ENCODE measurements at places on chromosomes 2 and 18.

DNA sequence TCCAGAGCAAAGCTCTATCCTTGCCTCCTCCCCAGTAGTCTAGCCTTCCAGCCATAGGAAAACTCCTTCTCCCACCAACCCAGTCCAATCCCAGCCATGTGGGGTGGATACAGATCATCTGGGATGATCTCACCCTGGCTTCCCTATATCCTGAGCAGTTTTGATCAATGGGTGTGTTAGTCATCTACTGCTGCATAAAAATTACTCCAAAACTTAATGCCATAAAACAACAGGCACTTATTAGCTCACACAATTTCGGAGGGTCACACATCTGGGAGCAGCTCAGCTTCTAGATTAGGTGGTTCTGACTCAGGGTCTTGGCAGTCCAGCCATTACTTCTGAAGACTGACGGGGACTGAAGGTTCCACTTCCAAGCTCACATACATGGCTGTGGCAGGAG lies 190.4 kb downstream of the SPP2 start:
- DNase-seq, result no peak

GRCh38 chr2:106970471-106971261 lies 84.7 kb upstream of the ST6GAL2 start:
- DNase-seq, result no peak

- DNase-seq, result no peak
Measured at GRCh38 chr2:127118038-127118437, 11.1 kb upstream of the BIN1 start.

DNA sequence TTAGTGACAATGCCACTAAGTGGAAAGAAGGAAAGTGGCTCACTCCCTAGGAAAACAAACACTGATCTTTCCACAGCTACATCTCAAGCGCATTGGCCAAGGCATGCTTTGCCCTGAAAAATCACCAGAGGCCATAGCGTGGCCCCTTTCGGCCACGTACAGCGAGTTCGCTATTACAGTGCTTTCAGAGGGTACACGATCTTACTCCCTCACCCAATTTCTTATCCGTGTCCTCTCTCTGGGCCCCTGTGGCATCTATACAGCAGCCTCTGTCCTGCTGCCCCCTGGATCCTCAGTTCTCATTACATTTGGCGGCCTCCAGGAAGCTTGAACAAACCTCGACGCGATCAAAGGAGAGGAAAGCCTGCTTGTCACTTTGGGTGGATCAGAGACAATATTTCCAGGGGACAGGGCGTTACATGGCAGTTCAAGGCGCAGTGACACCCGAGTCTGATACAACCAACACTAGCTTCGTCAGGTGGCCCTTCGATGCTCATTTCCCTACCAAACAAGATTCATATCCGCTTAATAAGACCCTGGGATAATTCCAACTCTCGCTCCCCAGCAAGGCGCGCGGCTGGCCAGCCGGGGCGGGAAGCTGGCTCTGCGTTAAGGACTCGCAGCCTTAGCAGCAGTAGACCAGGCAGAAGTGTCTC lies 941 bp downstream of the SKOR2 start:
- DNase-seq, result no peak

- DNase-seq, result no peak
Measured at GRCh38 chr18:62126737-62127136, 60.1 kb downstream of the PIGN start.

GRCh38 chr18:77359561-77360314 lies 110.1 kb downstream of the GALR1 start:
- DNase-seq, result no peak

DNA sequence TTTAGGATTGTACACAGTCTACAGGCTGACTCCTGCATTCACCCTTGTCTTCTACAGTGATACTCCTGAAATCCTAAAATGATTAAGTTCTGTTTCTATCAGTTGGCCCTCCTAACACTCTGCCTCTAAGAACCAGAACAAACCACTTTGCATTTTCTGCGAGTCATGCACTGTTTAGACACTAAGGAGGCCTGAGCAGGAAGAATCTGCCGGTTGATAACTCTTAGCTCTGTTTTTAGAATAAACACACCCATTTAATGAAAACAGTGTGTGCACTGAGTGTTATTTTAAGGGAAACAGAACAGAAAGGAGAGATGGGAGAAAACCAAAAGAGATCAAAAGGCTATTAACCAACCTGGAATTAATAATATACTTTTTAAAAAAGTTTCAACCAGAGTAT lies 22.9 kb upstream of the SSB start:
- DNase-seq, result peak; percentile 39

DNA sequence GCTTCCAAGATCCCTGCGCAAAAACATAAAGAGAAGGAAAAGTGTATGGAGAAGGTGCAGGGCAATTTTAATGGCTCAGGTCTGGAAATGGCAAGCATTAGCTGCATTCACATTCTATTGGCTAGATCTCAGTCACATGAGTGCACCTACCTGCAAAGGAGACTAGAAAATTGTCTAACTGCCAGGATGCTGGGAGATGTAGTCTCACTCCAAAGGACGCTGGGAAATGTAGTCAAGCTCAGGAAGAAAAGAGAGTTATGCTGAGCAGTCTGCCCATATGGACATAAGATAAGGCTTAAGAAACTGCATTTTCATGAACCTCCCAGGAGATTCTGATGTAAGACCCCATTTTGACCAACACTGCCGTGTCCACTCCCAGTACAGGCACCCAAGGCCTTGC lies 9.5 kb upstream of the KLHL29 start:
- no peak for DNase-seq

GRCh38 chr2:237657063-237657462 lies 29.7 kb downstream of the LRRFIP1 start:
- no peak for DNase-seq

GRCh38 chr18:7333025-7333562 lies 102.2 kb downstream of the LRRC30 start:
- no peak for DNase-seq

GRCh38 chr2:98866033-98866432 lies 70.0 kb downstream of the CRACDL start:
- no peak for DNase-seq

DNA sequence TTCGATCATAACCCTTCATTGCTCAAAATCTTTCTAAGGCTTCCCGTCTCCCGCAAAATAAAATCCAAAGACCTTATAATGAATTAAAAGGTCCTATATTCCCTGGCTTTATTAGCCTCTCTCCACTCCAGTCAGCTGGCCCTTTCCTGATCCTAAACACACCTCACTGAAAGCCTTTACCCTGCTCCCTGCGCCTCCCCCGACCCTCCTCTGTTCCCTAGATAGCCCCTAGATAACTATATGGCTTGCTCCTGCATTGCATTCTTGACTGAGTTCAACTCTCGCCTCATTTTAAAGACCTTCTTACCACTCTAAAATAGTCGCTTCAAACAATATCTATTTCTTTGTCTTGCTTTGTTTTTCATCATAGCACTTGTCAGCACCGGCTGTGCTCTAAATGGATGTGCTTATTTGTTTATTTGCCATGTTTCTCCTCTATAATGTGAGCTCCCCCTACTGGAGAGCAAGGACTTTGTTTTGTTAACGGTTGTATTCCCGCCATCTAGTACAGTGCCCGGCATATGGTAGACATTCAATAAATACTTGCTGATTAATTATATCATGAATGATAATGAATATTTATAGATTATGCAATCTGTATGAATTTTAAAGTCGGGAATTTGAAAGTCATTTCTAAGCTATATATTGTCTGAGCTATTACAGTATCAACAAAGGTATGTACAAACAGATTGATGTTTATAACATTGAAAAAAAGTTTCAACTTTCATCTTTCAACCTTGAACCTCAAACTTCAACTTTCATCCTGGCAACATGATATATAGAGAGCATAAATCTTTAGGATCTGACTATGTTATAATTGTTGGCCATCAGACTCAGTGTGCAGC lies 32.4 kb upstream of the VIT start:
- peak; percentile 70 for DNase-seq

GRCh38 chr18:3450012-3450798 lies at the start of gene TGIF1:
TGIF1 (plus strand) TSS chr18:3450172; CDS start chr18:3450490, 318 bp downstream.
- DNase-seq, result no peak

DNA sequence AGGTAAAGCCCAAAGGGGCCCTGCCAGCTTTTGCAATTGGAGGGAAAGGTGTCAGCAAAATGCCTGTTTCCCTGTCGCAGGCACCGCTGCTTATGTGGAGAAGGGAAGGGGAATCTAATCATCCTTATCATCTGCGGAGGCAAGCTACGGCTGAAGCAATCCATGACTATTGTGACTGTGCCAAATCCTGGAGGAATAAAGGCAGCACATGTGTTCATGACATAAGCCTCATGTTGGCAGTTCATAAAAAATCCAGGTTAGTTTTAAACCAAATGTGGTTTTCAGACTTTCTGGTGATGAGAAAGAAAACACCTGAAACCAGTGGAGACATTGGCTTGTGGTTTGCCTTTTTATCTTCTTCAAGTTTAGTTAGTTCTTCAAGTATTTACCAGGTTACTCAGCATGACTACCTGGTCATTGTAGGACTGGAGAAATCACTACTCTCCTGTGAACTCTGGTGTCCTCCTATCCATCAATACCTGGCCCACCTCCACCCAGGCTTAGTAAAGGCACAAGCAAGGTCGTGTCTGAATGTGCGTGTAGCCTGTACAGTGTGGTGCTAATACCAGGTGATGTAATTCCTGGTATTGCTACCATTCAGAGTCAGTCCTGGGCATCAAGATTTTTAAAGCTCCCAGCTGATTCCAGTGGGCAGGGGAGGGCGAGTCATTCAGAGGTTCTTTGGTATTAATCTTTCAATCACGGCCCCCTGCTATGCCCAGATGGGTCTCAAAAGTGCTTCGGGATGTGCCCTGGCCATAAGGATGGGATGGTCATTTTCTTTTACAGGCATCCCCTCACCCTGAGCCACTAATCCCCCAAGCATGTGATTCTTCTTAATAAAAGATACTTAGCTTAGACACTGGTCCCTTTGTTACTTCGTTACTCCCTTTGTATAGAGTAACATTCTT lies 96.8 kb downstream of the TGFA start:
- DNase-seq, result no peak
